ENCODE measurements at places on chromosomes 13 and 19.

- DNase-seq = no peak
These were observed 98.2 kb upstream of the SCEL start for GRCh38 chr13:77437267-77437666.

DNA sequence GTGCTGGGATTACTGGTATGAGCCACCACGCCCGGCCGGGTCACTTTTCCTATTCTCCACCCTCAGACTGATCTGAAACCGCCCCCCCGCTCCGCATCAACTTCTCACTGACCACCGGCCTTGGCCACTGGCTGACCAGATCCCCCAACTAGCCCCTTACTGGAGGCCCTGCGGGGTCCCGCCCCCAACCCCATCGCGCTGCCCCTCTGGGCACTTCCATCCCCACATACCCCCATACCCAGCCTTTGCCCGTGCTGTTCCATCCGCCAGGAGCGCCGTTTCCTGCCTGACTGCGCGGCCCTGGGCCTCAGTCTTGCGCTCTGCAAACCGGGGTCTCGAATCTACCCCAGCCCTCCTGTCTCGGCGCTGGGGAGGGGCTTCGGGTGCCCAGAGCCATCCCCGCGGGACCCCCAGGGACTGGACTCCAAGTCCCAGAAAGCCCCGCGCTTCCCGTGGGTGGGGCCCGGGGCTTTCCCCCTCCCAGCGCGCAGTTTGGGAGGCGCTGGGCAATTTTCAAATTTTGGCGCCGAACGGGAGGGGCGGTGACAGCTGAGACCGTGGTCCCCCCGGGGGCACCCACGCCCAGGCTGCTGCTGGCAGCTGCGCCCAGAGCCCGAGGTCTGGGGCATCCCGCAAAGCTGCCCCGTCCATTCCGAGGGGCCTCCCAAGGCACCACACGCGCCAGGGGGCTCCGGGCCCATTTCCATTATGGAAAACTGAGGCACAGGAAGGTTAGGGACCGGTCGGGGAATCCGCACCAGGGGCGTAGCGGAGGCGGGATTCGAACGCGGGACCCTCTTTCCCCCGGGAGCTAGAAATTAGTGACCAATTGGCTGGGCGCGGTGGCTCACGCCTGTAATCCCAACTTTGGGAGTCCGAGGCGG, 5.2 kb upstream of the LMNB2 start:
- DNase-seq = peak; percentile 39

DNA sequence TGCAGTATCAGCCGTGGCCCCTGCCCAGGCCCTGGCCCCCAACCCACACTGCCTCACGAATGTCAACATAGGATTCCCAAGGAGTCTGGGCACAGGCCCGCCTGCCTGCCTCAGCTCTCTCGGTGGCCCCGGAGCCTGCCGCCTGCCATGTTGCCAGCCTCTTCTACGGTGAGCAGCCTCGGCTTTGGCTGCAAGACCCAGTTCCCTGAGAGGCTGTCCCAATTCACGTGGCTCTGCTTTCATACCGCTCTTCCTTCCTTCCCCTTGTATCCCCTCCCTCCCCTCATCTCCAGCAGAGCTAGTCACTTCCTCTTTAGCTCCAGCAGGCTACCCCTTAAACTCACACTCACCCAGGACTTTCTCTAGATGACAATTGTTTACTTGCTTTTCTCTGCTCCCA, 42.7 kb downstream of the SERP2 start:
- no peak for DNase-seq

GRCh38 chr13:29564818-29565217, 30.7 kb downstream of the SLC7A1 start:
- DNase-seq = no peak

DNA sequence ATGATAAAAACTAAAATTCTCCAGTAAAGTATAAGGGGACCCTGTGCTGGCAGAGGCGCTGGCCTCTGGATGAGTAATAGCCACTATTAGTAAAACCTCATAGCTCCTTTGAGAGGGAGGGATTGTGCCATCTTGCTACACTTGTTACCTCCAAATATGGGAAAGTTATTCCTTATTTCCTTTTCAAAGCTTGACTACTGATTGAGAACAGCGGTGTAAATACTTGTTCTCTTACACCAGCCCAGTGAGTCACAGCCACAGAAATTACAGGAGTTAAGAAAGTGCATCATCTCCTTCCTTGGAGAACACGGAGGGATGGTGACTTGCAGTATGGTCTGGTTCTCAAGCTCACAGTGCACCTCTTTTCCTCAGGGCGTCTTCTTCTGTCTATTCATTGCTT, 379.0 kb downstream of the EFNB2 start:
- DNase-seq = peak; percentile 24

DNA sequence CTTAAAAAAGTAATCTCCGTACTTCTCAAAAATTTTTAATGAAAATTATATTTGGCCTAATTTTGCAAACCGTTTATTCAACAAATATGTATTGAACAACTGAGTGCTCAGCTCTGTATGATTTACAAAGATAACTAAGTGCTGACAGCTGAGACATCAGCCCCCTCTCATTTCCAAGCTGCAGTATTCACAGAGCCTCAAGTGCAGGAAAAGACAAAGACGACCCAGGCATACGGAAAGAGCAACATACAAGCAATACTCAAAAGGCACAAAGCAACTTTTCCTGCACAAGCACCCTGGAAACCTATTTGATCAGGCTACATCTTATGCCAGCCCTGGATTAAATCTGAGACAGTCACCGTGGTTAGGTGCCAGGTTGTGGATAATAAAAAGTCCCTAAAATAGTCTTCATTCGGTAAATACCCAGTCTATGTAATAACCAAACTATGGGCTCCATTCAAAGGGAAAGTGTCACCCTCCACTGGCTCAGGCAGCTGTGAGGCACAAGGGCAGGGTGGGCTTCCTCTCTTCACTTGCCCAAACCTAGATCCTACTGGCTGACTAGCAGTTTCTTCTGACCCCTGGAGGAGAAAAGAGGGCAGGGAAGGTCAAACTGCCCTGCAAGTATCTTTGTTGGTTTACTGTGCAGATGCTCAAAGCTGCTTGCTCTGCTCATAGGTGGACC, 65.5 kb downstream of the TBC1D4 start:
- no peak for DNase-seq

DNA sequence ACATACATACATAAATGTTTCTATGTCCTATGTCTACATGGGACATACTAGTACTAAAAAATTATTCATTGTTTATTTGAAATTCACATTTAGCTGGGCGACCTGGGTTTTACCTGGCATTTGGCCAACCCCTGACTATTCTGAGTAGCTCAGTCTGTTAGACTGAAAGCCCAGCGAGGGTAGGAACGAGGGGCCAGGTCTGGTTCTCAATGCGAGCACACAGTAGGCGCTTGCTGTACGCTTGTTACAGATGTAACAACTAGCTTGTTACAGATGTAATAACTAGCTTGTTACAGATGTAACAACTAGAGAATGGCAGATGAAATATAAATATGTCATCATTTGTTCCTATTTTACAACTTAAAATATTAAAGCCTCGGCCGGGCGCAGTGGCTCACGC, 920 bp upstream of the ANO8 start:
- no peak for DNase-seq

DNA sequence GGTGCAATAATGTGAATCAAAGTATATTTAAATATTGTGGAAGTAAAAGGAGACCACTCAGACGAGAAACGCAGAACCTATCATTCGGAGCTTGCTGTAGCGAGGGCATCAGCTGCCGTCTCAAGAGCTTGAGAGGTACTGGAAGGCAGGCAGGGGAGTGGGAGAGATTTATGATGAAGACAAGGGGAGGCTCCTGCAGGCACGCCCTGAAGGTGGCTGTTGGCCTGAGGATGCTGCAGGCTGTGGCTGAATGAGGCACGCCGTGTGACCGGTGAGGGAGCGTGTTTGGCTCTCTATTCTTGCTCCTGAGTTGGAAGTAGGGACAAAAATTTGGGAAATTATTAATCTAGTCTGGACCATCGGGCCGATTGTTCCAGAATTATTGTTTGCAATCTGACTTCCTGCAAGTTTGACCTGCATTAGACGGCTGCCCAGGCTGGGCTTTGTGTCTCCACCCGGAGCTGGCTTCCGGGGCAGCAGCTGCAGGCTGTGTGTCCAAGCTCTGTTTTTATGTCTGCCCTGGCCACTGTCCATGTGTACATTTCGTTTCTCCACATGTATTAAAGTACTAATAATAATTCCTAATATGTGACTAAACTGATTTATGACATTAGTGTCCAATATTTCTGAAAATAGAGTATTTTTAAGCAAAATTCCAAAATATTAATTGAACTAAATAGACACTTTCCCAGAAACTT, 91.1 kb upstream of the ANKRD10 start:
- DNase-seq = no peak

- DNase-seq = no peak
These were observed at the start of gene GZMM for GRCh38 chr19:543910-544608. Gene GZMM, plus strand, starts transcription at chr19:544053. Its CDS starts 19 bp downstream, at chr19:544072.

DNA sequence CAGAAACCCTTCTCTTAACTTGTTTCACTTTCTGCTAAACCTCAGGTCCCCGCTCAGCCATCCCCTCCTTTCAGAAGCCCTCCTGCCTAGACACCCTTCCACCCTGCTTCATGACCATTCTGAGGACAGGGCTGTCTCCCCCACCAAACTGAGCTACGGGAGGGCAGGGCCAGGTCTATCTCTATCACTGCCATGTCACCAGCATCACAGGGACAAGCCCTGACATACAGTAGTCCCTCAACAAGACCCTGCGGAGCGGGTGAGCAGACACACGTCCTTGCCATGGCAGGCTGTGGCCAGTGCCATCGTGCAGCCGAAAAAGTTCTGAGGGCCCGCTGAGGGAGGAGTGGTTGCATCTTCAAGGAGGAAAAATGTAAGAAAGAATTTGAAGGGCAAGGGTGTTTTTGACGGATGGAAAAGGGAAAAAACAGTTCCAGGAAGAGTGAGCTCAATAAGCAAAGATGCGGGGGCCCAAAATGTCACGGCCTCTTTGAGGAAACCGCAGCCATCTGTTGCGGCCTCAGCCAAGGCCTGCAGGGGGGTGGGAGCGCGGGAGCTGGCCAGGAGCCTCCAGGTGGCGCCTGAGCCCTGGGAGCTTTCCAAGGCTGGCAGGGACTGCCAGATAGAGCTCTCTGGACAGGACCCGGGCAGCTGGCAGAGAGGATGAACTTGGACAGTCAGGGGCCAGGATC, 8.1 kb downstream of the PTGIR start:
- DNase-seq = peak; percentile 73

- no peak for DNase-seq
These were observed 61.5 kb downstream of the COL4A1 start for GRCh38 chr13:110245416-110245899.

DNA sequence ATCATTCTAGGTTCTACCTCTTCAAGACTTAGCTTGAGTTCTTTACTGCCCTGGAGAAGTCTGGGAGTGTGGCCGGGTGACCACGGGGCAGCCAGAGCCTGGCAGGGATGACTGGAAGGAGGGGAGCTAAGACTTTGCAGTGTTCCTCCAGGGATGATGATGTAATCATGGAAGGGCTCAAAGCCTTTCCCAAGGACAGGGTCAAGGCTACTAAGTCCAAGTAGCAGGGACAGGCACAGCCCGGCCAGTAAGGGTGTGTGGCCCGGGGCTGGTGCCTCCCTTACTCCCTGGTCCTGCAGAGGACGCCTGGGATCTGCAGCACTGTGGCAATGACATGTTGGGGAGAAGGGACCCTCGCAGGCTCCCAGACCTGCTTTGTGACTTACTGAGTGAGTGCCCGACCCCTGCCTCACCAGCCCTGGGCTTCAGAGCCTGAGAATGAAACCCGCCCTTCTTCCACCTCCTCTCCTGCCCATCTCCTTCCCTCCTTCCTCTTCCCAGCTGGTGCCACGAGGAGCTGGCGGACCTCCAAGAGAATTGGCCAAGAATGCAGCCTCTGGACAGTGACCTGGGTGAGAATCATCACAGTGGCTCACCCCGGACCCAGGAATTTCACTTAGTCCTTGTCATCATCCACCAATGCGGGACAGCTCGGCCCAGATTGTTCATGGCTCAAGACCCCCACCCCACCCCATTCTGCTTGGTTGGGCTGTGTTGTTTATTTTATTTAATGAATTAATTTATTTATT, 15.6 kb upstream of the FBXO17 start:
- peak; percentile 41 for DNase-seq

DNA sequence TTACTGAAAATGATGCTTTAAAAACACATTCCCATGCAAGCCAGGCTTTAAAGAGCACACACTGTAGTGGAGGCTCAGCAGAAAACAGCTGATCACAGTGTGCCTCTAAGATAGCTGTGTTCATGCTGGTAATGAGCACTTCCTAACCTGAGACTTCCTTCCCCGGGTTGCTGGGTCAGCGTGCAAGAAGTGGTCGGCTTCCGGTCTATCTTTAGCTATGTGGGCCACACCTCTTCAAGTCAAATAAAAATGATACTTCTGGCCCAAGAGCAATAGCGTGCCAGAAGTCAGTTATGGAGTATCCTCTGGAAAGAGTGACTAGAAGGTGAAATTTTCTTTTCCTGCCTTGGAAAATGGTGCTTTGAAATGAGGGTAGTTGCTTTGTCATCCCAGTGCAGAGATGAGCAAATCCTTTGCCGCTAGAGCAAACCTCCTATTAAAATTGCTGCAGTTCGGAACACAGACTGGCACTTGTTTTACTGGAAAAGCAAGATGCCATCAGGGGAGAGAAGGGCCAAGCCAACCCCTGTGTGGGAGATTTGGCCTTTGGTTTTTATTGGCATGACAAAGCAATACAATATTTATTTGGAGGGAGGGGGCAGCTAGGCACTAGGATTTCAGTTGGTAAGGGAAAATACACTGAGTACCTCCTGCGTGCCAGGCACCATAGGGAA, 64.2 kb downstream of the ARHGAP35 start:
- no peak for DNase-seq

DNA sequence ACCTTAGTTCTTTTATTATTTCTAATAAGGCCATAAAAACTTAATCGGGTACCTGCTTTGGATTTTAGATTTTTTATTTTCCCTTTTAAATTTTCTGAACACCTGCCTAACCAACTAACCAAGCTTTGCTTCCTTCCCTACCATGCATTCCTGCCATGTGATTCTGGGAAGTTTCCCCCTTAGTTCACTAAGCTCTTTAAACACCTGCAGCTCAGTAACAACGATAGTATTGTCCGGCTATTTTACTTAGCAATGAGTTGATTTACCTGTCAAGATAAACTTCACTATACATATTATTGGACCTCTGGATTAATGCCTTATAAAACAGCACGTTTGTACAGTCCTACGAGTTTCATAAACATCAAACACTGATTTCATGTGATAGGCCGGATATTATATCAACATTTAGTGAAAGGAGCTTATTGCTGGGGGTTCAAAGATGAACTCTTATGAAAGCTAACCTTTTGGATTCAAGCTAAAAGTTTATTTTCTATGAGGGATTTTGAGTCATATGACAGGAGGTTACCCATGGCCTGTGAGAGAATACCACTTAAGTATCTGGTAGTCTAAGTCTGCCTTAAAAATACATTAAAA, 81.0 kb upstream of the STARD13 start:
- DNase-seq = no peak

- DNase-seq = no peak
These were observed at the start of gene EML2 for GRCh38 chr19:45638930-45639729. Gene EML2, minus strand, starts transcription at chr19:45639397. Its CDS starts 21 bp downstream, at chr19:45639376.
